NCI-H1105 (cell line): ENCODE measurements at places on chromosomes 2 and 18.

DNA sequence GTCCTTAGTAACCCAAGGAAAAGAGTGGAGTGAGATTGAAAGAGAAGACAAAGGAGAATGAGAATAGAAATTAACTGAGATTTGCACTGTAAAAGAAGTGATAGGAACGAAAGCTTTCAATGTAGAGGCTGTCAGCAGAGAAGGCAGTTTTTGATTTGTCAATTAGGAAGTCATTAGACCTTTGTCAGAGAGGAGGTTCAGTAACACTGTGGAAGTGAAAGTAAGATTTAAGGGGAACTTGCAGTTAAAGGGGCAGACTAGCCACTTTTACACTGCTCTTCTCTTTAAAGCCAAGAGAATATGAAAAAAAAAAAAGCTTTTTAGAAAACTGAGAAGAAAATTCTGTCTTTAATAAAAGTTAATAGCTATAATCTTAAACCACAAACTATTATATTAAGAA is 11.5 kb upstream of the KYNU start:
- DNase-seq = no peak

DNA sequence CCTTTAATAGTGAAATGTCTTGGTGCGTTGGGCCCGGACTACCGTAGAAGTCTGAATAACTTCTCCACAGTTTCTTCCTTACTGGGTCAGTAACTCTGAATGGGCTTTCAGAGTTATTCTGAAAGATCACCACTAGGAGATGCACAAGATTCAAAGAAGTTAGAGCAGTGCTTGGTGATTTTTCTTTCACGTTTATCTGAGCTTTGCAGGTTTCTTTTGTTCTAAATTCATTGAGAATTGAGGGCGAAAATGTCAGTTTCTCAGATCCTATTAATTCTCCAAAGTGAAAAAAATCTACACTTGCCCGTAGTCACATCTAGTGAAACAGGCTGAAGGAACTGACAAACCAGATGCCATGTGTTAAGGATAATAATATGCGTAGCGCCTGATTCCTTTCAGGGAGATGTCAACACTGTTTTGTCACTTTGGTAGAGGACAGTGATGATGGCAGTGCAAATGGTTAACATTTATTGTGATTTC is 70.1 kb downstream of the QPCT start:
- peak; percentile 7 for DNase-seq

- DNase-seq = no peak
Observed at GRCh38 chr2:20645761-20646160, 5.1 kb downstream of the HS1BP3 start.

DNA sequence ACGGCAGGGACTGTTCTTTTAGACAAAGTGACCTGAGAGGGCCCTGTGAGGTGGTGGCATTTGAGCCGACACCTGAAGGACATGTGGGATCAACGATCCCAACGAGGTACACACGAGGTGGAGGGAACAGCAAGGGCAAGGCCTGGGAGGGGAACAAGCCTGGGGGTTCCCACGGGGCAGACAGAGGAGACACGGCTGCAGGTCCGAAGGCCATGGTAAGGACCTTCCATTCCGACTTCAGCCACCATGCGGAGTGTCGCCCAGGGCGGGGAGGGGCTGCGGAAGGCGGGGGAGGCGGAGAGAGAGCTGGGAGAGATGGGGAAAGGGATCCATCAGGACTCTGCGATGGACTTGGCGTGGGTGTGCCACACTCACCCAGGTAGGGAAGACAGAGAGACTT is 151.8 kb downstream of the HDAC4 start:
- DNase-seq = no peak

DNA sequence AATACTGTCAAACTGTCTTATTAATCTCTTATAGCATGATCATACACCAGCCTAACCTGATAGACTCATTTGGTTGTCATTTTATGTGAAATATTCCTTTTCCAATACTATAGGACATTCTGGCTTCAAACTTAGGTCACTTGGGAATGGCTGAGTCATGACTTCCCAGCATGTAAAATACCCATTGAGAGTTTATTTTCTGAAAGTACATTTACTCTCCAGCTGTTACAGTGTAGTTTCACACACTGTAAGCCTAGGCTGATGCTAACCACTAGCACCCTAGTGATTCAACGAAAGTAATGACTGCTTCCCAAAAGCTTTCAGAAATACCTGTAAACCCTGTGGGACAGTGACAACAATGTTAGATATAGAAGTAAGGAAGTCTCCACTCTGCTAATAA is 93.8 kb downstream of the FIGN start:
- no peak for DNase-seq

DNA sequence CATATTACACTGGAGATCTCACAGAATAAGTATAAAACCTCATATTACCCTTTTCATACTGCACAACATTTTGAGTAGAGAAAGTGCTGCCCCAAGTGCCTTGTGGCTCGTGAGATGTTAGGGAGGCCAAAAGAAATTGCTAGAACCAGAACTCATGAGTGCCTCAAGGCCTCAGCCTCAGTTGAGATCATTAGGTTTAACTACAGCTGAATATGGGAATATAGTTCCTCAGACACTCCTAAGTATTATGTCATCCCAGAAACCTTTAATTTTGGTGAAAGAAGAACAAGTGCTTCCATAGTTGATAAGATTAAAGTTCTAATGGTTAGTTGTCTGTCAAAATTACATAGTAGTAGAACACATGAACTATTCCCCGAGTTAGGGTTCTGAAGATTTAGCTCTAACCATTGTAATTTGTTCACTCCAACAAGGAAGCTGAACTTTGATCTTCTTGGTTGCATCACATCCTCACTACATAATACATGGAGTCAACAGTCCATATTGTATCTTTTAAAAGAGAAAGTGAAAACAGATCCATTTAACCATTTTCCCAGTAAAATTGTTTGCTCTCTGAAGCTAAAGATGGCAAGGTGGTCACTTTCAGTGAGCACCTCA is 9.6 kb upstream of the AQP4 start:
- DNase-seq = no peak

- no peak for DNase-seq
Observed at GRCh38 chr18:2173486-2173885, 397.8 kb downstream of the METTL4 start.

GRCh38 chr2:104812286-104812685 is 41.6 kb upstream of the POU3F3 start:
- no peak for DNase-seq

- no peak for DNase-seq
Observed at GRCh38 chr2:29015701-29016470, 34.8 kb downstream of the TOGARAM2 start.

- no peak for DNase-seq
Observed at GRCh38 chr2:31222071-31222470, 4.8 kb upstream of the CAPN14 start.

DNA sequence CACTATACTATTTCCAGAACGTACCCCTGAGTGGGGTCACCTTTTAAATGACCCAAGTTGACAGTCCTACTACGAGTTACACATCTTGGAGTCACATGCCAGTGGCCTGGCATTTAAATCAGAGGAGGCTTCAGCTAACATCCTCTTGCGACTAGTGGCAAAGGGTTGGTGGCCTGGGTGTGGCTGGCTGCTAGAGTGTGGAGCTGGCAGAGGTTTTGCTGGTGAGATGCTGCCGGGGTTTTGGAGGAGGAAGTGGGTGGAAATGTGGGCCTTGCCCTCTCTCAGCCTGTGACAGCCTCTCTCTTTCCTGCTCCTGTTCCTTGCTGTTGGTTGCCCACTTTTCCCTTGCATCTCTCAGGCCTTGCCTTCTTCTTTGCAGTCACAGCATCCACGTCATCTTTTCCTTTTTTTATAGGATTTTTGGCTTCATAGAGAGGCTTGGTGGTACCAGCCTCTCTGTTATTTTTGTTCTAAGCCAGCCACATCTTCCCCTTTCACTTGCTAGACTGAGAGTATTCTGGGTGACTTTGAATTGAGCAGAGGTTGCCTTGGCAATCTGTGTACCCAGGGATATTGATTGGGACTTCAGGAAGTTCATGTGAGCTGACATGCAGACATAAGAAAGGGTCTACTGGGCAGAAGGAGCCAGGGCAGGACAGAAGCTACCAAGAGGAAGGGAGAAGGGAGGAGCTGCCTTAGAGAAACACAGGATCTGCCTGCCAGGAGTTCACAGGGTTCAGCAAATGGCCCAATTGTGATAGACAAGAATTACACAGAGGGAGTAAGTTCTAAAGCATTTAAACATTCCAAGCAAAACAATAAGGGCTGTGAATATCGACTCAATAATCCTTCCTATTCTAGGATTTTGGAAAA is 55.4 kb downstream of the CDC42EP3 start:
- no peak for DNase-seq

DNA sequence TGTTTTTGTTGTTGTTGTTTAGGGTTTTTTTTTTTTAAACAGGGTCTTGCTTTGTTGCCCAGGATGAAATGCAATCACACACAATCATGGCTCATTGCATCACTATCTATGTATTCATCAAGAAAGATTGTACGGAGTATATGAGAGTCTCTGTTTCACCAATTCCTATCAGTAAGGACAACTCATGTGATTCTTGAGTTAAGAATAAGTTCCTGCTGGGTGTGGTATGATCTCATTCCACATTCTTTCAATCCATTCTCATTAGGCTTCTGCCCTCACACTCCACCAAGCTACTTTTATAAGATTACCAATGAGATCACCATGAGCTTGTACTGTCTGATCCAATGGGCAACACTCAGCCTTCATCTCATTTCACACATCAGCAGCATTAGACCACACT is 9.1 kb upstream of the AP1S3 start:
- no peak for DNase-seq

DNA sequence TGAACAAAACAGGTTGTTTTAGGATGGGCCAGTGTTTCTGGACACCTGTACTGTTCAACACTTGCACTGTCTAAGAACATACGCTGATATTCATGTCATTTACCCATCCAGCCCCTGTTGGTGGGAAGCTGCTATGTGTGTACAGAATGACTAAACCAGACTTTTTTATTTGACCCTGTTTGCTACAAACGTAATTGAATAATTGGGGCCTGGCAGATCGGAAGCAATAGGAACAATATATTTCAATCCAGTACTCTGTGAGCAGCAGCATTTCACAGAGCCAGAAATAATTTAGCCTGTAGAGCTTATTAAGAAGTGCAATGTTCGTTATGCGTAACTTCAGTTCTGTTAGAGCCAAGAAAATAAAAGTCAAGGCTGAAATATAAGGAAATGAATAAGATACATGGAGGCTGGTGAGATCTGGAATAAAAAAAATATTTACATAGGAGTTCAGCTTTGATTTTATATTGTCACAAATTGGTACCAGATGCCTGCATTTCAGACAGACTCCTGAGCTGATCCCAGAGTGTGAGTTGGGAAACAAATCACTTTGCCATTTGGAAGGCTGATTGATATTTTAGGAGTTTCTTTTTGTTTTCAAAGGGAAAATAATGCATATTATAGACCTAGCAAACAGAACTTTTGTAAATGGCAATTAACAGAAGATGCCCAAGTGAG is 19.7 kb downstream of the CABLES1 start:
- DNase-seq = no peak

DNA sequence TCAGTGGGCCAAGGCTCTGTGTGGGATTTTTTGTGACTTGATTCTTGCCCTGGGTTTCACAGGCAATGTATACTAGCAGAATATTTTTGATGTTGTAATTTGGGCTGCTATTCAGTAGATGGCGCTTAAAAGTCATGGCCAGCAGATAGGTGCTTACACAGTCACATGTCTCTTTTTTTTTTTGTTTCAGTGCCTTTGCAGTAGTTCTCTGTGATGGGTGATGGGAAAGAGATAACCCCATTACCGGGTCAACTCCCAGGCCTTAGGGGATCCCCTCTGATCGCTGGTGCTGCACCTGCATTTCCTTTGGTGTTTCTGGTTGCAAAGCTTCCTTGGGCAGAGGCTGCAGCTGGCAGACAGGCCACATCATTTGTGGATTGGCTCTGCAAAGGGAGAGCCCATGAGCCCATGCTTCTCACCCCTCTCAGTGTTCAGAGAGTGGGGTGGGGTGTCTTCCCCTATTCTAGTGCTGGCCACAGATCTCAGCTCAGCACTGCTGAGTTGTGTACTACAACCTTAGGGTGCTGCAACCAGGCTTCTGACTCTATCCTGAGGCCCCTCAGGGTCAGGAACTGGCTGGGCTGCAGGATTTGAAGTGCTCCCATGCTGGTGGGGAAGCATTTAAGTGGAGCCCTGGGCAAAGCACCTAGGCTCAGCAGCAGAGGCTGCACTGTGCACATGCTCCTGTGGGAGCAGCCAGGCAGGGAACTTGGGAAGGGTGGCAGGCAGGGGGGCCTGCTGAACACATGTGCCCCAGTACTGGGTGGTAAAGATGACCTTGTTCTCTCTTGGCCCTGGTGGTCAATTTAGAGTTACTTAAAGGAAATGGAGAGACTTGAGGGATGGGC is 219.8 kb upstream of the SPHKAP start:
- no peak for DNase-seq

DNA sequence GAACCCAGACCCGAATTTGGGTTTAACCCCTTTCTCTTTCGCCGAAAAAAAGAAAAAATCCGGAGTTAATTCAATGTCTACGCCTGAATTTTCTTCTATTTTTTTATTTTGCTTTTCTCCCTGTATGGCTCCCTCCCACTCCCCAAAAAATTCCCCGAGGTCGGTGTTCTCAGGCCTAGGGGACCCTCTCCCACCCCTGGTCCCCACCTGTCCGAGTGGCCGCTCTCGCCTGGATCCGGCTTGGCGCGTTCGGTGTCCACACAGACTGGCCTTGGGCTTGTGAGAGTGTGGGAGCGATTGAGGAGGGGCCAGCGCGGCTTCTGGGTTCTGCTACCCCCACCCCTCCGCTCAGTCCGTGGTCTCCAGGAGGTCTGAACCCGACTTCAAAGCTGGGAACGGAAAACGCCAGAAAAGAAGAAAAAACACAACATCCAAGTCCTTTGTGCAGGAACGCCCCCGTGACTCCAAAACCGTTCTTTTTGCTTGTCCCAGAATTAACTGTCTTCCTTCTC is 5.7 kb upstream of the EN1 start:
- no peak for DNase-seq

DNA sequence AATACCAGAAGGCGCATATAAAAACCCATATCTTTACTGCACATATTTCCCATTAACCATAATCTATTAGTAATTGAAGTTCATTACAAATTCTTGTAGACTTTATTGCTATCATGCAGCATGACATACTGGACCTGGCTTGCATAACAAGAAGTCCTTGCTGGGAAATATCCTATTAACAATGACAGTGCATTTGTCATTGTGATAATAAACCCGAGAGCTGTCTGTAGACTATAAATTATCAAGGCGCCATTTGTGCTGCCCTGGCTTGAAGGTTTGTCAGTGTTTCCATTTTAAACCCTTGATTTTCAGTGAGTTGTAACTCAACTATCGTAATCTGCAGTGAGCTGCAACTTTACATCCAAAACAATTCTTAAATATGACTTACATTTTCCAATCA is 59.0 kb downstream of the HNMT start:
- no peak for DNase-seq
